ENCODE measurements at places on chromosomes 2 and 18.

DNA sequence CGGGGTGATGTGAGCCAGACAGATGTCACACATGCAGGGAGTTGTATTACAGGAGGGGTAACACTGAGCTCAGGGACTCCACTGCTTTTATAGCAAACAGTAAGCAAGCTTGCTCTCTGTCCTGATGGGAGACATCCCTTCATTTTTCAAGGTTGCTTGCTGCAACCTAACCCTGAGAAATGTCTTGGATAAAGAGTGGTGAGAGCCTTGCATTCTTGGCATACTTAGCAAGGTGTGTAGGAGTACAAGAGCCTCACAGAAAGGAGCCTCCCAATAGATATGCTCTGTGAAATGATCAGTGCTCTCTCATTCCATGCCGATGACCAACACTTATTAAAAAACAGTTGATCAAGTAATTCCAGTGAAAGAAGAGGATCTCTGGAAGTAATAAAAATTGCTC lies 8.1 kb downstream of the PFN4 start:
- DNase-seq: no peak

GRCh38 chr2:7007846-7008741 lies 90.9 kb downstream of the RNF144A start:
- peak; percentile 92 for DNase-seq

DNA sequence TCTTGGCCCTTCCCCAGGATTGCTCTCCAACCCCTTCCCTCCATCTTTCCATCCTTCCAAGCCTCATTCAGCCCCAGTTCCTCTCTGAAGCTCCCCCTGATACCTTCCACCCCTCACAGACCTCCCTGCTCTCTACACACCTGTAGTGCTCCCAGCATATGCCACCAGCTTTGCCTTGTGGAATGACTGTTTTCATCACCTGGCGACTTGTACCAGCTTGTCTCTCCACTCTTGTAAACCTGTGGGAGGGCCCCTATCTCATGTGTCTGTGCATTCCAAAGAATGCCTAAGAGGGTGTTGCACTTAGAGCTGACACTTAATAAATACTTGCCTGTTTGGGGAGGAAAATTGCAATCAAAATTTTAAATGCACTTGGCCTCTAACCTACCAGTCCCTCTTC lies 198.7 kb downstream of the BCL11A start:
- no peak for DNase-seq

DNA sequence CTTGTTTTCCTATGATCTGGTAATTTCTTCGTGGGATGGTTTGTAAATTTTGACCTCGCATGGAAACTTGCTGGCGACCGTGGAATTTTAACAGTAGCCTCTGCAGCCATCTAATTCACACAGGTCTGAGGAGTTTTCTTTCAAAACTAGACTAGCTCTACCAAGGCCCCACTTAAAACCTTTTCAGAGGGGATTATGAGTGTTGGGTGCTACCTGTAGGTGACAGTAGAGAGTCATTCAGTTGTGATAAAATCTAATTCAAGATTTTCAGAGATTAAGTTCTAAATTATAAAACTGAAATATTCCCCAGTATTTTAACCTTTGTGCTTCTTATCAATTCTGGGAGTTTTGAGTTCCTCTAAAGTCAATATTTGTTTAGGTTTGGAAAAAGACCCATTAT lies 31.0 kb downstream of the THSD7B start:
- no peak for DNase-seq

DNA sequence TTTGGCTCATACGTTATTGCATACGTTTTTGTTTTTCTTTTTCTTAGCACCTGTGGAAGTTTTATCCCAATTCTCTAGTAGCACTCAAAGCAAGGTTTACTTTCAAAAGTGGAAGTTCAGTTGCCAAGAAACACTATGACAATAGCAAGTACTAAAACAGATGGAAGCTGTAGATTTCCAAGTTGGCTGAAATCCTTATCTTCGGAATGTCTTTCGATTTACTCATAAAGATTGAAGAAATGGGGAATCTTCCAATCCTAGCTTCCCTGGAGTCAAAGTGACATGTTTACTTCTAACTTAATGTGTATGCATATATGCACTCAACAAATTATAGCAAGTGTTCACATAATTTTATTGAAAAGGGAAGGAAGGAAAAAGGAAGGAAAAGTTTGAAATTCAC lies 307.4 kb downstream of the CTNNA2 start:
- DNase-seq: no peak

GRCh38 chr2:111898703-111899514 lies 502 bp downstream of the MERTK start:
- peak; percentile 23 for DNase-seq

DNA sequence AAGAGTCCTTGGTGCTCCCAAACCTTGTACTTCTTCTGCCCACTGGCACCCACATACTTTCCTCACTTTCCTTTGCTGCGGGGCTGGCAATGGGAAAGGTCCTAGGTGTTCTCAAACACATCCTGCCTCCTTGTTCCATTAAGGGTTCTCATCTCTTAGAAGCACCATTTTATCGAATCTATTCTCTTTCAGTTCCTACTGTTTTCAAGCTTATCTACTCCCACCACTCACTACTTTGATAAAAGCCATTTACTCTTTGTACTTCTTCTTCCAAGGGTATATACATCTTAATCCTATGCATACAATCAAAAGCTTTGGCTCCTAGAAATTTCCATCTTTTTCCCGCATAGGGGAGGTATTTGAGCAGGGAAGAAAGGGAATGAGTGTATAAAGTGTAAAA lies 77.1 kb upstream of the LRRTM1 start:
- no peak for DNase-seq

DNA sequence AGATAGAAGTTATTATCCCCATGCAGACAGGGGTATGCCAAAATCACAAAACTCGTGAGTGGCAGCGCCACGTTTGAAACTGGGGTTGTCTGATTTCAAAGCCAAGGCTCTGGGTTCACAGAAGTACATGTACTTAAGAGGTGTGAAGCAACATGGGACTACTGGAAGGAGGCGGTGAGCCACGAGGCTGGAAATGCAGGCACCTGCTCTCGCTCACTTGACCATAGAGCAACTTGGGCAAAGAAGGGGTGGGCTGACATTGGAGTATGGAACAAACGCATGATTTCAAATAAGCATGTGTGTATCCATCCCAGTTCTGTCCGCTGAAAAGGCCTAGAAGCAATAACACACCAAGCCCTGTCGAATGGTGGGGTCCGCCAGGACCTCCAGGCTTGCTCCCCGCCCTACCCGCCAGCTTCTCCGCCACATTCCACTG lies 593 bp upstream of the ACTR2 start:
- DNase-seq: no peak

DNA sequence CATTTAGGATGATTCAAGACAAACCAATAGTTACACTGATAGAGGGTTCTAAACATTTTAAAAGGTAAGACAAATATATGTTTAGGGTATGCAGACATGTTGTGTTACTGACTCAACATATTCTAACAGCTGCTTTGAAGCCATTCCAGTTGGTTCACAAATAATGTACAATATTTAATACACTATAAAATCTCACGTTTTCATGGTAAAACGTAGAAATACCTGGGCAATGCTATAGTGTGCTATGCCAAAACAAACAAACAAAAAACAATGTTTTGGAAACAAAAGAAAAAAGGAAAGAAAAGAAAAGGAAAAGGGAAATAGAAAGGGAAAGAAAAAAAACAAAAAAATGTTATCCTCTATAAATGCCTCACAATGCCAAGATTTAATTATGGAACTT lies 277.1 kb downstream of the TCF4 start:
- DNase-seq: no peak

- DNase-seq: no peak
Measured at GRCh38 chr2:106974891-106975290, 88.9 kb upstream of the ST6GAL2 start.

- no peak for DNase-seq
Measured at GRCh38 chr2:195477248-195477995, 179.6 kb upstream of the SLC39A10 start.

- no peak for DNase-seq
Measured at GRCh38 chr2:28627722-28628480, 123.7 kb upstream of the PPP1CB start.

Measured in Kasumi-1 (cell line).